ENCODE measurements at places on chromosomes 1 and 21. TPM values are rescaled to one million over a fixed set of nuclear protein-coding genes. Genes with fewer than 3 reads are reported as not detected.

GRCh38 chr1:99239690-99240089, 24.6 kb upstream of the PLPPR4 start:
- no peak for DNase-seq

Gene CZIB
- 47.0 TPM for total RNA-seq

DNA sequence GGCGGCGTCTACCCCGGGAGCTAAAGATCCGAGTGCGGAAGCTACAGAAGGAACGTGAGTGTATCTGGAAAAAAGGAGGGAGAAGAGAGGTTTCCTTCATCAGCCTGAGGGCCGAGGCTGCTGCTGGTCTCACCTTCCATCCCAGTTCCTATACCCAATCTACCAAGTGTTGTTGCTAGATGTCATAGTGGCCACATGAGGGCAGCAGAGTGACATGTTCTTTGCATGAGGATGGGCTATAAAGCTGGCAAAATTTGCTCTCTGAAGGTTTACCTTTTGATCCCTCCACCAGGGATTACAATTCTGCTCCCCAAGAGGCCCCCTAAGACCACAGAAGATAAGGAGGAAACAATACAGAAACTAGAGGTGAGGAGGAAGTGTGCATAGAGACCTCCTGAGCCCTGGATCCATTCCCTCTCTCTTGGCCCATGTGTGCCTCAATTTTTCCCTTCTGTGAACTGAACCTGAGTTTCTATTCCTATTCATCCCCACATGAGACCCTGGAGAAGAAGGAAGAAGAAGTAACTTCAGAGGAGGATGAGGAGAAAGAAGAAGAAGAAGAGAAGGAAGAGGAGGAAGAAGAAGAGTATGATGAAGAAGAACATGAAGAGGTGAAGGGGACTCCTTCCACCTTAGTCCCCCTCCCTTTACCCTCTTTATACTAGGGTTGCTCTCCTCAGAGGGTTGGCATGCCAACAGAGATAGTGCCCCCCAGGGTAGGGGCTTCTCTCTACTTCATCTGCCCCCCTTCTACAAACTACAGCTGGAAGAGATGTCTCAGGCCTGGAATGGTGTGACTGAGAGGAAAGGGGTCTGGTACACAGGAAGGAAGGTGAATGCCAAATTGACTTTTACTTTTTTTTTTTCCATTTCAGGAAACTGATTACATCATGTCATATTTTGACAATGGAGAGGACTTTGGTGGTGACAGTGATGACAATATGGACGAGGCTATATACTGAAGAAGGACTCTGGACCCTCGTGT, 13.3 kb downstream of the POLR3GL start:
- DNase-seq, result peak; percentile 85

Gene LRRC53
- not detected for total RNA-seq

DNA sequence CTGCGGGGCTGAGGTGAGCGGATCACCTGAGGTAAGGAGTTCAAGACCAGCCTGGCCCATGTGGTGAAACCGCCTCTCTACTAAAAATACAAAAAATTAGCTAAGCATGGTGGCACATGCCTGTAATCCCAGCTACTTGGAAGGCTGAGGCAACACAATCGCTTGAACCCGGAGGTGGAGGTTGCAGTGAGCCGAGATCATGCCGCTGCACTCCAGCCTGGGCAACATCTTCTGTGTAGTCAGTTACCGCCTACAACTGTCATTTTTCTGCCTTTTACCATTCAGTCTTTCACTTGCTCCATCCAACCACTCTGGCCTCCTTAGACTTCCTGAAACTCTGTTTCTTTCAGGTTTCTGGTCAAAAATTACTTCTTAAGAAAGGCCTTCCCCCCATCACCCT, 2.2 kb downstream of the MYCBP start:
- no peak for DNase-seq

DNA sequence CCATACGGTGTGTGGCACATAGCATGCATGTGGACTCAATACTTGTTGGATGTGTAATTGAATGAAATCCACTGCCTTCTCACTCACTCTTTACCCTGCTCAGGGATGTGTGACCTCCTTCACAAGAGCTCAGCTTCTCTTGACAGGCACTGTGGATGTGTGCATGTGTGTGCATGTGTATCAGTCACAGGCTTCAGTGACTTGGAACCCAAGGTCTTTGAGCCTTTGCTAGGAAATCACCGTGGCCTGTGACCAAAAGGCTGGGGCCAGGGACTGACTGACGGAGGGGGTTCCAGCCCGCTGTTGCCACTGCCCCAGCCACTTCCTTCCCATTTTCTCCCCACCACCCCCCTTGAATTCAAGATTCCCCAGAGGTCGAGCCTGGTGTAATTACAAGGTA, 144.4 kb upstream of the POU3F1 start:
- DNase-seq, result no peak

DNA sequence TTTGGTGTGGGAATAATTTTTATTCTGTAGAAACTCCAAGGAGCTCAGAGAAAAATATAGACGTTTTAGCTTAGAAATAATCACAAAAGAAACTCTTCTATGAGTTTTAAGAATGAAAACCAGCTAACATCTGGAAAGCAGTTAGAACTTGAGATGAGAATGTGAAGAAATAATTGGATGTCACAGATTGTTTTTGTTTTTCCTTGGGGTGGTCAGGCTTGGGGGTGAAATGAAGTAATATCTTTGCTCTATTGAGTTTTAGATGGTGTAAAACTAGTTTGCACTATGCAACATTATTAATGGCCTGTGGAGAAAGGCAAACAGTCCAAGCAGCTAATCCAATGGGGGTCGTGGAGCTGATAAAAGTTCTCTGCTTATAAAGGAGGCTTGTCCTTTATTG, 101.2 kb downstream of the FMN2 start:
- no peak for DNase-seq

- DNase-seq, result no peak
Measured at GRCh38 chr1:153057375-153057774, at the start of gene SPRR2A. Gene SPRR2A (minus strand): TSS chr1:153057512. CDS start chr1:153056735, 777 bp downstream.

Gene NPHS2
- not detected for total RNA-seq

DNA sequence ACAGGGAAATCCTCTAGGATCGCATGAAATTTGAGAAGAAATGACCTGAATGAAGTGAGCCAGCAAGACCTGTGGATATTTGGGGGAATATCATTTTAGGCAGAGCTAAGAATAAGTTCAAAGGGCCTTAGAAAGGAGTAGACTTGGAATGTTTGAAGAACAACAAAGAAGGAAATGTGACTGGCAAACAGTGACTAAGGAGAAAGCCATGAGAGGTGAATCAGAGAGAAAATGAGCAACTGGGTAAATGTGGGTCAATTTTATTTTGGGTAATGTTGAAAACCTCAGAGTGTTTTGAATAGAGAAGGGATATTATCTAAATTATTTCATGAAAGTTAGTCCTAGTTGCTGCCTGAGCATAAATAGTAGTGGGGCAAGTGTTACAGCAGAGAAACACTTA, 672.8 kb downstream of the LMO4 start:
- DNase-seq, result peak; percentile 83

Gene NVL
- 29.8 TPM for total RNA-seq

Gene PPFIA4
- 2.5 TPM for total RNA-seq

DNA sequence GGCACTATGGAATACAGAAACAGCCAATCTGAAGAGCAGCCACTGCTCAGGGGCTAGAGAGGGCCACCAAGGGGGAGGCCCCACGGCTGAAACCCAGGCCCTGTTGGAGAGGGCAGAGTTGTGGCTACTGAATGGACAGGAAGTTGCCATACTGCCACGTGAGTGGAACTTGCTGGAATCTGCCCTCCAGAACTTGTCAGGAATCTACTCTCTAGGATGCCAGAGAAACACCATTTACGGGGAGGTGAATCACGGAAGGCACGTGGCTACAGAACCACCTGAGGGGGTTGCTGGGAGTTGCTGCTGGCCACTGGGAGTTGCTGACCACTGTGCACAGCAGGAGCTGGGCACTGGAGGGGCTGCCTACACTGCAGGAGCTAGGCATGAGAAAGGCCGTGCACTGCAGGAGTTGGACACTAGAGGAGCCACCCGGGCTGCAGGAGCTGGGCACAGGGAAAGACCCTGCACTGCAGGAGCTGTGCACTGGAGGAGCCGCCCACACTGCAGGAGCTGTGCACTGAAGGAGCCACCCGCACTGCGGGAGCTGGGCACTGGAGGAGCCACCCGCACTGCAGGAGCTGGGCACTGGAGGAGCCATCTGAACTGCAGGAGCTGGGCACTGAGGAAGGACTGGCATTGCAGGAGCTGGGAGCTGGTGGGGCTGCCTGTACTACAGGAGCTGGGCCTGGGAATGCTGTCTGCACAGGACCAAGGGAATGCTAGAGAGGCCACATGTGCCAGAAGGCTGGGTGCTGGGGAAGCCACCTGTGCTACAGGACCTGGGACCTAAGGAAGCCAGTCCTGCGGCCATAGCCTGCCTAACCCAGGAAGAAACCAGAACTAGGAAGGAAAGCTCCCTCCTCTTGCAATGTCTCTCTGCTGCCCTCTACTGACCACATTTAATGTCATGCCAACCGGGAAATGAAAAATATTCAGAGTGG, 343.4 kb downstream of the MATN1 start:
- DNase-seq, result peak; percentile 80

DNA sequence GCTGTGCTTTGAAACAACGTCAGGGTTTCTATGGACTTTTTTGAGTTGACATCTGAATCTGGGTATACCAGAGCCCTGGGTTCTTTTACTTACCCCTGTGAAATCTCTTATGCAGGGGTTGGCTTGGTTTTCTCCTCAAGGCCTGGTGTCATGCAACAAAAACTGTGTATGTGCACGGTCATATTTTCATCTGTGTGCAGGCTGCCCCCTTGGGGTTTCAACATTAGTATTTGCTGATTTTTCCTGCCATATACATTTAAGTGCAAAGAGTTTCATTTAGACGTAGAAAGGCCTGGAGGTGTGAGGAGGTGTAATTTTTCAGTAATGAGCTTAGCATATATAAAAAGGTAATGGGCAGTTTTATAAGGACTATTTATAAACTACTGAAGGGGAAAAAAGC, 22.0 kb upstream of the ZBTB18 start:
- DNase-seq, result no peak

GRCh38 chr1:162612606-162613400, 19.5 kb upstream of the DDR2 start:
- DNase-seq, result no peak

- peak; percentile 68 for DNase-seq
Measured at GRCh38 chr21:42125571-42126544, 54.7 kb downstream of the UMODL1 start.

DNA sequence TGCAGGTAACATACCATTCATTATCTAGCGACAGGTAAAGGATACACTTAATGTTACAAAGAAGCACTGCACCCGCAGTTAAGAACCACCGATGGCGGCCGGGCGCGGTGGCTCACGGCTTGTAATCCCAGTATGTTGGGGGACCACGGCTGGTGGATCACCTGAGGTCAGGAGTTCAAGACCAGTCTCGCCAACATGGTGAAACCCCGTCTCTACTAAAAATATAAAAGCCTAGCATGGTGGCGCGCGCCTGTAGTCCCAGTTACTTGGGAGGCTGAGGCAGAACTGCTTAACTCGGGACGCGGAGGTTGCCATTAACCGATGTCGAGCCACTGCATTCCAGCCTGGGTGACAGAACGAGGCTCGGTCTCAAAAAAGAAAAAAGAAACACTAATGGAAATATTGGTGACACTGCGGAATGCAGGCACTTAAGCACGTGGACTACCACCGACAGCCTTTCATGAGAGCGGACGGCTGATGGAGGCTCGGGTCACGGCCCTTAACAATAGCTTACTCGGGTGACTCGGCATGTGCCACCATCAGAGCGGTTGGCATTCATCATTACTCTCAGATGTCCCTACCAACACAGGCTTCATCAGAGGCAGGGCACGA, 542 bp downstream of the GAS5 start:
- no peak for DNase-seq
